ENCODE measurements at places on chromosomes 4 and X.

GRCh38 chr4:156568484-156568883 is 403.1 kb downstream of the PDGFC start:
- DNase-seq = no peak

GRCh38 chr4:156623376-156623775 is 348.2 kb downstream of the PDGFC start:
- no peak for DNase-seq

DNA sequence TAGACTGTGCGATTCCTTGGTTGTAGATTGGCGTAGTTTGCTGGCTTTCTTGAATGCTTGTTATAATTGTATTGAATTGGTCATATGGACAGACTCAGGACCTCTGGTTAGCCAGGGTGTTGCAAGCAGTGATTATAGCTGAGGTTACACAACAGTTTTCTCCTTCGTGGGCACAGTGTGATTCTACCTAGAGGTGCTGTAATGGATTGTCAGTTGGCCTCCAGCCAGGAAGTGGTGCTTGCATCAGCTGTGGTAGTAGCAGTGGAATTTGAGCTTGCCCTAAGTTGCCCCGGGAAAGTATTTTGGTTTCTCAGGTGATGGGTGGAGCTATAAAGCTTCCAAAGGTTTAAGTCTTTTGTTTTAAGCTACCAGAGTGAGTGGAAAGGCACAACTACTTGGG is 23.1 kb upstream of the GABRG1 start:
- no peak for DNase-seq

GRCh38 chrX:17495052-17495451 is 120.1 kb downstream of the NHS start:
- no peak for DNase-seq

DNA sequence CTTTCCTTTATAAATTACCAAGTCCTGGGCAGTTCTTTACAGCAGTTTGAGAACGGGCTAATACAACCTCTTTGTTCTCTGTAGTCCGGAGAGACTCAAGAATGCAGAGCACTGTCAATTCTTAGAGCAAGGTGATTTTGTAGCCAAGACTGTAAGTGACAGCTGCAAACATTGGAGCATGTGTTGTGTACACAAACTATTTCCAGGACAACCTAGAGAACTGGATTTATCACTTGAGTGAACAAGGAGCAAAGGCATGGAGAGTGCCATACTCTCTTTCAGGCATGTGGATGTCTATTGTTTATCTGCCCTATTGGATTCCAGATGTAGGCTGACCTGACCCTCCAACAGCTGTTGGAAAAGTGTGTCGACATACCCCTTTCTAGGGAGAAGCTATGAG is 153.9 kb downstream of the SPANXN3 start:
- DNase-seq = no peak

- no peak for DNase-seq
These were observed 254.4 kb upstream of the CXXC4 start for GRCh38 chr4:104749062-104749461.

DNA sequence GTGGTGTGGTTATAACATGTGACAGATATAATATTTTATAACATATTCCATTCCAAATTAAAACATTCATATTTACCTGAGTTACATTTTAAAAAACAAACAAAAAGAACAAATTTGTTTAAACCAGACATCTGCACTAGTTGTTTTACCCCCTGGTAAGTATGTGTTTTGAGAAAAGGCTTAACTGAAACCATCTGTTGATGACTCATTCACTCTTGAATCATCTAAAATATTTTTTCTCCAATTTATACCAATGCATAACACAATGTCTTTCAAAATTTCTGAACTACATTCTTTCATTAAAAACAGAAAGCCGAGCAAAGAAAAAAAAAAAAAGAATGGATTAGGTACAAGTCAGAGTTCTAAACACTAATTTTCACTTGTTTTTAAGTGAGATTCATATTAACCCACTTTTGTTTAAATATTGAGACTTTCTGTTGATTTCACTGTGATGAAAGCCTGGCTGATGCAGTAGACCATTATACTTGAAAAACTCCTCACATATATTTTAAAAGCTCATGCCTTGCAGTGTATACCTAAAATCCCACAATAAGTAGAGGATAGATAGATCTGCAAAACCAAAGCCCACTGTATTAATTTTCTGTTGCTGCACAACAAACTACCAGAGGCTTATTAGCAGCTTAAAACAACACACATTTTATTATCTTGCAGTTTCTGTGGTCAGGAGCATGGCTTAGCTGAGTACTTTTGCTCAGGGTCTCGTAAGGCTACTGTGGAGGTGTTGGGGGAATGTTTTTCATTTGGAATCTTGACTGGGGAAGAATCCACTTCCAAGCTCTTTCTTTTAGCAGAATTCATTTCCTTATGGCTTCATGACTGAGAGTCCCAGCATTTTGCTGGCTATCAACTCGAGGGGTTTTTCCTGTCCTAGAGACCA is 221.5 kb downstream of the PCDH18 start:
- DNase-seq = no peak

DNA sequence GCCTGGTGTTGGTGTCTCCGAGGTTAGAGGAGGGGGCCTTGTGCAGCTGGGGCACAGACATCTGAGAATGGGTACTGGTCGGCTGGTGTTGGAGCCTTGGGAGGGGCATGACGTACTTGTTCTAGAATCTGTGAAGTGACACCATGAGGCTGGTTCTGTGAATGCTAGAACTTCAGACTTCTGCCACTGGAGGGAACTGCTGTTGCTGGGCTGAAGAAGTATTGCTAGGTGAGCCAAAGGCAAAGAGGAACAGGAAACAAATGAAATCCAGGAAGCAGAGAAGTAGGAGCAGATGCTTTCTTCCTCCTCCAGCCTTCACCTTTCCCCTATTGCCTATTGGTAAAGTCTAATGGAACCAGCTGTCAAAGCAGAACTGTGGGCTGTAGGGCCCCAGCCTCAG is 120.9 kb upstream of the DDIT4L start:
- DNase-seq = no peak

DNA sequence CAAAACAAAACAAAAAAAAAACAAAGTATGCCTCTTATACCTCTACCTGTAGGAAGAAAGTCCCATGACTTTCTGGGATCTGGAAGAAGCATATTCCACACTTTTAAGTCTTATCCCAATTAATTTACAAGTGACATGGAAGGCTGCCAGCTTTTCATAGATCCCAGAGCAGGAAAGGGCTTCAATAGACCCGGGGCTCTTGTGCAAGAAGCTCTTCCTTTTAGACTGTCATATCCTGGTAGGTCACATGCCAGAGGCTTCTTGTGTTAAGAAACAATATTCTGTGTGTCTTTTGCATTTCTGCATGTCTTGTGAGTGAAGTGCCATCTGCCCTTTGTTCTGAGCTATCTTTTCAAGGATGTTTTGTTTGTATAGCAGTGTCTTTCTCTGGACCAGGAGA is 84.4 kb upstream of the PHOX2B start:
- DNase-seq = no peak

GRCh38 chrX:72045552-72046277 is 86.0 kb downstream of the RTL5 start:
- no peak for DNase-seq

GRCh38 chr4:185932491-185932890 is 120.5 kb upstream of the SORBS2 start:
- no peak for DNase-seq
